ENCODE measurements at places on chromosomes 6 and 20.

DNA sequence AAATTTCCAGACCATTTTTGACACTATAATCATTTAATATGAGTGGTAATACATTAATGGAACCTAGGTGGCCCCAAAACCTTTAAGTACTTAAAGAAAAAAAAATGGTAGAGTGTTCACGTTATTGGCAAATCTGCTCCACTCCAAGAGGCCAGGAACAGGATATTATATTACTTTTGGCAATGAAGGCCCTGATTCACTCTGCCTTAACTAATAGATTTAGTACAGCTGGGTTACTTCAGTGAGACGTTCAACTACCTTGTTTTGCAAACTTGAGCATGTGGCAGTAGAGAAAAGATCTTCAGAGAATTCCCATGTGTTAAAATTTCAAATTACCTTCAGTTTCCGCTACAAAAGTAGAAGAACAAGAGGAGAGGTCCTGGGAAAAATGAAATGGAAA lies 12.8 kb downstream of the ADNP start:
- peak; percentile 48 for DNase-seq

DNA sequence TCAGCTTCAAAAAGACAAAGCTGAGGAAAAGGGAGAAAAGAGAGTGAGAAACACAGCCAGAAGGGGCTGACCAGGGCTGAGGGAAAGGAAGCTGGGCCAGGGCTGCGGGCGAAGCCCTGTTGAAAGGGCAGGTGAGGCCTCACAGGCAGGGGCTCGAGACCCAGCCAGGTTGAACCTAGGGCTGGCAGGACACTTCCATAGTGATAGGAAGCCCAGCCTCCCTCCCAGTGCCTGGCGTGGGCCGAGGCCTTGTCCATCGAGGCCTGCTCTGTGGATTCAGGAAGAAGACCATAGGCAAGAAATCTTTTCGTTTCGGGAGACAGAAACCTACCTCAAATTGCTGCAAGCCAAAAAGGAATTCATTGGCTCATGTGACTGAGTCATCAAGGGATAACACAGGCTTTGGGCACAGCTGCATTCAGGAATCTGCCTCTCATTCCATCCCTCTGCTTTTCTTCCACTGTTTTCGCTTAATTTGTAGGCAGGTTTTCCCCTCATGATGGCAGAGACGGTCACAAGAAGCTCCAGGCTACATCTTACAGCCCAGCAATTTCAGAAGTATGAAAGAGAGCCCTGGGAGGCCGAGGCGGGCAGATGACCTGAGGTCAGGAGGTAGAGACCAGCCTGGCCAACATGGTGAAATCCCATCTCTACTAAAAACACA lies 311.1 kb upstream of the SULF2 start:
- DNase-seq, result no peak

GRCh38 chr6:161922631-161923119 lies 648.8 kb upstream of the AGPAT4 start:
- DNase-seq, result peak; percentile 60

DNA sequence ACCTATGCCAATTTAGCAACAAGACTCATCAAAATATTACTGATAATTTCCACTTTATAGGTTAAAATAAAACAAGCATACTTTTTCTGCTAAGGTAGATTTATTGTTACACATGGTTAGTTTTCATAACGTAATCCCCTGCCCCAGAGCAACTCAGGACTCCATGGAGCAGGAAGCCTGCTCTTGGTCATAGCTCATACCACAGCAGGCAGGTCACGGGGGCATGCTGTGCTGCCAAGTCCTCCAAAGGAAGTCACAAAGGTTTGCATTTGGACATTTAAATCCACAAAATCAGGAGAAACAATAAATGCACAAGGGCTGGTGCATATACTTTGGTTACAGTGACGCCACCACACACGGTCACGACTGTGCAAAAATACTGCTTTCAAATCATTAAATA lies 12.5 kb downstream of the GZF1 start:
- DNase-seq, result no peak

GRCh38 chr20:17029698-17030097 lies 197.1 kb upstream of the PCSK2 start:
- no peak for DNase-seq

- no peak for DNase-seq
Observed at GRCh38 chr6:135627092-135627715, 129.7 kb upstream of the AHI1 start.

DNA sequence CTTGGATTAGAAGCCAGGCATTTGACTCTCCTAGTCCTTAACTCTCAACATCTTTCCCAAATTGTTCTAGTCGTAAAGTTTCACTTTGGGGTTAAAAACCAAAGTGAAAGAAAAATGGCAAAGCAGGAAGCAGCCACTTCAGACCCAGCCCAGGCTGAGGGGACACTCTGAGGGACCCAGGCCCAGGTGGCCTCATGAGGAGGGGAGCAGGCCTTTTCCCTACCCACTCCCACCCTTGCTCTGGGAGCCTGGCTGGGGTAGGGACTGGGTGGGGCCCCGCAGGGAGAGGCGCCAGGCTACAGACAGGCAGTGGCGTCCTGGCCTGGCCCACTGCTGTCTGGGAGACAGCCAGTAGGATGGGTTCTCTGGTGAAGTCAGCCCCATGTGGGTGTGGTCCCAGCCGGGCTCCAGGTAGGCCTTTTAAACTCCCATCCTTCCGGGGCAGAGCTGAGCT lies 68.7 kb upstream of the MYL9 start:
- no peak for DNase-seq

DNA sequence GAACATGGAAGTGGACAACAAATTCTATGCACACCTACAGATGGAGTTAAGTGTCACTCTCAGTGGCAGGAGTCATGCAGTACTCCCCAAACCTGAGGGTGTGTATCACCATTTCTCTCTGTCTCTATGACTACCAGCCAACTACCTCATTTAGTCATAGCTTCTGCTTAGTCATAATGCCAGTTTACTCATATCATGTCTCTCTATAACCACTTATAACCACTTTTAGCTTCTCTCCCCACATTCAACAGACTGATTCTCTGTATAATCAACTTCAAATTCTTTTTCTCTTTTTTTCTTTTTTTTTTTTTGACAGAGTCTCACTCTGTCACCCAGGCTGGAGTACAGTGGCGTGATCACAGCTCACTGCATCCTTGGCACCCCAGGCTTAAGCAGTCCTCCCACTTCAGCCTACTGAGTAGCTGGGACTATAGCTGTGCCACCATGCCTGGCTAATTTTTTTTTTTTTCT lies 13.8 kb upstream of the GTF3C6 start:
- DNase-seq, result peak; percentile 61

DNA sequence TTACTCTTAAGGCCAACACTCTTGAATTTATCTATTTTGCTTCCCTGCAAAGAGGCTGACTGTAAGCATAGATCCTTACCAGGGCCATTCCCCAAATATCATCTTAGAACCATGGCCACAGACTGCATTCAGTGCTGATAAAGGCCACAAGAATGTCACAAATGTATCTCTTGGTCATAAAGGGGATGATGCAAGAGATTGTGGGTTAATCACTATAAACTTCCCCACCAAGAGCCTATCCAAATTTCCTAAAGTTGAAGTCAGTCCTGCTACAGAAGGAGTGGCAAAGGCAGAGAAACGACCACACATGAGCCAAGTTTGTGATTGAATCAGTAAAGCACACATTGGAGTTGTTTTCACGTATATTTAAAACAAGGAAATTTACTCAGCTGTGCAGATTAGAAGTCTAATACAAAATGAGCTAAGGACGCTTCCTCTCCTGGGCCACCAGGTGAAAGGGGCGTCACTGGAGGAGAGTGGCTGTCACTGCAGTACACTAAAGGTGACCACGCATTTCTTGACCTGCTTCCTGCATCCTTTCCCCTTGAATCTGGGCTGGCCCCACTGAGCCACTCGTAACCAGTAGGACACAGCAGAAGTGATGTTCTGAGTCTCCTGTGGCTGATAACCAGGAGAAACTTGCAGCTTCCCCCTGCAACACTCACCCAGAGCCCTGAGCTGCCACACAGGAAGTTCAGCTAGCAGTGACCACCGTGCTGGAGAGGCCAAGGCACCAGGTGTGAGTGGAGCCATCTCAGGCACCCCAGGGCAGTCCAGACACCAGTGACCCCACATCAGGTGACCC lies 181.9 kb downstream of the SYNDIG1 start:
- peak; percentile 22 for DNase-seq

- no peak for DNase-seq
Observed at GRCh38 chr6:34035161-34035560, 110.7 kb downstream of the GRM4 start.

- DNase-seq, result no peak
Observed at GRCh38 chr20:46108435-46108841, 9.7 kb upstream of the CD40 start.

- no peak for DNase-seq
Observed at GRCh38 chr6:149820506-149820905, 43.7 kb downstream of the LRP11 start.

- no peak for DNase-seq
Observed at GRCh38 chr6:84926189-84927155, 162.1 kb upstream of the TBX18 start.

- no peak for DNase-seq
Observed at GRCh38 chr6:3523966-3524365, 67.1 kb upstream of the SLC22A23 start.

- DNase-seq, result no peak
Observed at GRCh38 chr6:8941577-8941976, 506.2 kb upstream of the SLC35B3 start.

DNA sequence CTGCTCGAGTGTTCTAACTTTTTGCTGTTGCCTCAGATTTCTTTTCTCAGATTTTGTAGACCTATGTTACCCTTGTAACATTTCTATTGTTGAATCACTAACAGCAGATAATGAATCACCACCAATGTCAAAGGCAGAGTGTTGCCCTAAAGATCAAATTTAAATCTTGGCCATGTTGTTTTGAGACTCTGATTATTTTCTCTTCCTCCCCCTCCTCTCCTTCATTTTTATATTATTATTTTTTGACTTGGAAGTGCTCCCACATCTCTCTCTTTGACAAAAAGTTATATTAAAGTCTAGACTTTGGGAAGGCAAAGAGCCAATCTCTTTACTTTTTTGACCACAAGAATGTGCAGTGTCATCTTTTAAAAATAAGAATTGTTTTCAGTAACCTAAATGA lies 422.7 kb downstream of the NKAIN2 start:
- peak; percentile 57 for DNase-seq

DNA sequence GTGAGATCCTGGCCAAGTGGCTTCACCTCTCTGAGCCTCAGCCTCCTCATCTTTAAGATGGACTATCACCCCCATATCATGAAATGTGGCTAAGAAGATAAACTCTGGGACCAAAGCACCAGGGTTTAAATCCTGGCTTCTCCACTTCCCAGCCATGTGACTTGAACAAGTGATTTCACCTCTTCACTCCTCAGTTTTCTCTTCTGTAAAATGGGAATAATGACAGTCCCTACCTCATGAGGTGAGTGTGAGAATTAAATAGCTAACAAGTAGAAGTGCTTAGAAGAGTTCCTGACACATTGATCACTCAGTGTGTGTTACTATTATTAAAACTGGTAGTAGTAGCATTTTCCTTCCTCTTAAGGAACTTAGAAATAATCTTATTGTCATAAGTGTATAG lies 516.9 kb upstream of the SULF2 start:
- DNase-seq, result no peak

Measured in fibroblast of the conjunctiva (primary cell).